ENCODE measurements at places on chromosomes 11 and 22. TPM values are rescaled to one million over a fixed set of nuclear protein-coding genes. Genes with fewer than 3 reads are reported as not detected.

DNA sequence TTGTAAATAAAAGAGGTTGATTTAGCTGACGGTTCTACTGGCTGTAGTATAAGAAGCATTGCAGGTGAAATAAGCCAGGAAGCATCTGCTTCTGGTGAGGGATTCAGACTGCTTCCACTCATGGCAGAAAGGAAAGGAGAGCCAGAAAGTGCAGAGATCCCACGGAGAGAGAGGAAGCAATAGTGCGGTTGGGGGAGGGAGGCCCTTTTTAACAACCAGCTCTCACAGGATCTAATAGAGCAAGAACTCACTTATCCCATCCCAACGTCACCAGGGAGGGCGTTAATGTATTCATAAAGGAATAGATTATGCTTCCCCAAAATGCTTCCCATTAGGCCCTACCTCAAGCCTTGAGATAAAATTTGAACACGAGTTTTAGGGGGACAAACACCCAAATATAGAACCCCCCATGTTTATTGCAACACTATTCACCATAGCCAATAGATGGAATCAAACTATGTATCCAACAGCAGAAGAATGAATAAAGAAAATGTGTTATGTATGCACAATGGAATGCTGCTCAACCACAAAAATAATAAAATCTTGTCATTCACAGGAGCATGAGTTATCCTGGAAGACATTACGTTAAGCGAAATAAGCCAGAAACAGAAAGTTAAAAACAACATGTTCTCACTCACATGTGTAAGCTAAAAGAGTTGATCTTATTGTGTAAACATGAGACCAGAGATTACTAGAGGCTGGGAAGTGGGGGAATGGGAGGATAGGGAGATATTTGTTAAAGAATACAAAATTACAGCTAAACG lies 908.3 kb upstream of the ANO3 start:
- DNase-seq = no peak

GRCh38 chr11:75035911-75036565 lies 47.3 kb downstream of the NEU3 start:
- no peak for DNase-seq

Gene CD3G
- total RNA-seq = 0.32 TPM

Gene UBQLN3
- not detected for total RNA-seq

DNA sequence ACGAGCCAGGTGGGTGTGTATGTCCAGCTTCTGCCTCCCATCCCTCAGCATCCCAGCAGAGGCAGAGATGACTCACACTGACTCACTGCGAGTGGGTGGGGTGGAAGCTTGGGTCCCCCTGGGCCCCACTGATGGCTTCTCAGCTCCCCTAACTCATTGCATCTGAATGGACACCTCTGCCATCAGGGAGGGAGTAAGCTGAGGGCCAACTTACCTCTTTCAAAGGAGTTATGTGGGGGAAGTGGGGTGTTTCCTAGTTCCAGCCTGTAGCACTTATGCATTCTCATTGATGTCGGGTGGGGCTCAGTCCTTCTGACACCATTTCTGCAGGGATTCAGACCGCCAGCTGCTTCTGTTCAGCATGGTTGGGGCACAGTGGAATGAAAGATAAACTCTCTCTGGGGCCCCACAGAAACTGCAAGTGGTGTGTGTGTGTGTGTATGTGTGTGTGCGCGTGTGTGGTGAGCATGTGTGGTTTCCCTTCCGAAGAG lies 1425.8 kb downstream of the TBC1D22A start:
- no peak for DNase-seq

Gene RAC2
- 0.25 TPM for total RNA-seq

Measured in Caco-2 (cell line).